ENCODE measurements at places on chromosomes 3 and 15.

DNA sequence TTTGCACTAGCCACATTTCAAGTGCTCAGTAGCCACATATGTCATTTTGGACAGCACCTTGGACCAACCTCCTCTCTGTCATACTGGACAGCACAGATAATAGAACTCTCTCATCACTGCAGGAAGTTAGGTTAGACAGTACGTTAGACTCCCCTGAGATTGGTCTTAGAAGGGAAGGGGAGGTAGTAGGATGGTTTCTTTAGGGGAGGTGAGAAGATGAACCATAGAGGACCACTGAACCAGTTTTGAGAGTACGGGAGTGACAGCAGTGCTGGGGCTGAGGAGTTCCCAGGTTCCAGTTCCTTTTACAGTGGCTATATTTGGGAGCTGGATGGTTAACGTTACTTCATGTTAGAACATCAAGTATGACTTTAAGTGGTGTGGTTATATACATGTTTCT is 7.8 kb downstream of the LRCH3 start:
- no peak for DNase-seq

DNA sequence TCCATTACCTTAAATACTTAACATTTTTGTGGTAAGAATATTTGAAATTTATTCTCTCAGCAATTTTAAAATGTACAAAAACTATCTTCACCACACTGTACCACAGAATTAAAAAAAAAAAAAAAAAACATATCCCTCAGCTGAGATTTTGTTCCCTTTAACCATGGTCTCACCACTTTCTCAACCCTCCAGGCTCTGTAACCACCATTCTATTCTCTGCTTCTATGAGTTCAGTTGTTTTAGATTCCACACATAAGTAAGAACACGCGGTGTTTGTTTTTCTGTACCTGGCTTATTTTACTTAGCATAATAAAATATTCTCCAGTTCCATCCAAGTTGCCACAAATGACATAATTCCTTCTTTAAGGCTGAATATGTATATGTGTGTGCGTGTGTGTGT is 41.5 kb downstream of the CSNK1G1 start:
- DNase-seq = no peak

- DNase-seq = no peak
Observed at GRCh38 chr15:101372960-101373525, 78.0 kb upstream of the SNRPA1 start.

DNA sequence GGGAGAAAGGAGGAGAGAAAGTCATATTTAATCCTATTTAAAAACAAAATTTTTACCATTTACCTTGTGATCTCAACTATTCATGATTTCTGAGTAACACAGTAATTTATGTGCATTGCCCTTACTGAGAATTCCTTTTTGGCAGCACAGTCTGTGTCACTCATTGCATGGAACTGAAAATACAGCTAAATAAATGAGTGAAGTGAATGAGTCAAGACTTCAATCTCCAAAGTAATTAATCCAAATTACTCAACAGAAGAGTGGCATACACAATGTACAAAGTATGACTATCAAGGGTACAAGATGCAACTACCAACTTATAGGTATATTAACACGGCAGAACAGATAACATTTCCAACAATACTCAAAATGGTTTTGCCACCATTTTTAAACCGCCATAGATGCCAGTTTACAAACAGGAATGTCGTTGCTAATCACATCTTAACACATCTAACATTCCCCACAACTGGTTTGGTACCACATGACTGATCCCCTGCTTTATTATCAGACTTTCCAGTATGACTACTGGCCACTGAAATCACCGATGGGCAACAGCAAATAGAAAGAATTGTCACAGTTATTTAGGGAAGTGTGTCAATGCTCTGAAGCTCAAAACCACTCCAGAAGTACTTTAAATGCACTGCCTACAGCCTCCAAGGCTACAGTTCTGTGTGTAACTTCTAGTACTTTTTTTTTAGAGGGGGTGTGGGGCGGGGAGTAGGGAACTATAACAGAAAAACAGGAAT is 410.4 kb downstream of the SHQ1 start:
- peak; percentile 17 for DNase-seq

DNA sequence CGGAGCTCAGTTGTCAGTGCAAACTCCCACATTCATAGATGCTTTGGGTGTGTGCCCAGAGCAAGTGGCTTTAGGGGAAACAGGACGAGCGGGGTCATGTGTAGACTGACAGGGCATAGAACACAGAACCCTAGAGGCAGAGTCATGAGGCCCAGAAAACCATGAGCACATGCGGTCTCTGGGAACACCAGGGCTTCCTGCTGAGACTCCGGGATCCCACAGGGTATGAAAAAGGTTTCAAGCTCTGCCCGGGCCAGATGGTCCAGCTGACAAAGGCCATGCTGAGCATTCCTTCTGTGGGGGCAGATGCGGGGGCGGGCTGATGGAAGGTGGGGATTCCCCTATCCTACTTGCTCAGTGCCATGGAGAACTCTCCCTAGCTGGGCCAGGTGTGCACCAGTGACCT is 44.8 kb downstream of the ROPN1B start:
- DNase-seq = no peak

DNA sequence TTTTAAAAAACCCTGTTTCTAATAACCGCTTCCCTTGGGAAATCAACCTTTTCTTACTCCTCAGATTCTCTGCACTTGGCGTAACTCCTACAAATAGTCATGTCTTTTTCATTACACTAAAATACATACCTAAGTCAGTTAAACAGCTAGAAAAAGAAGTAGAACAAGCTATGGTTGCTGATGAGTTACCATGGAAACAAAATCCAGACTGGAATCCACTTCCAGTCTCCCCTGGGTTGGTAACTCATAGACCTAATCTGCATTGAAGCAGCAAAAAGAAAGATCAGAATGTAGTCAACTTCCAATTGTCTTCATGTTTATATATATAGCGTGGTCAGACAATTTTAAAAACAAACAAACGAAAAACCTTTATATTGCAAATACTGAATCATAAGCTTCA is 260.8 kb upstream of the LRRN1 start:
- no peak for DNase-seq

- DNase-seq = peak; percentile 95
Observed at GRCh38 chr15:63497642-63498467, 6.5 kb upstream of the USP3 start.

- no peak for DNase-seq
Observed at GRCh38 chr3:126557761-126558160, 971 bp downstream of the C3orf22 start.

DNA sequence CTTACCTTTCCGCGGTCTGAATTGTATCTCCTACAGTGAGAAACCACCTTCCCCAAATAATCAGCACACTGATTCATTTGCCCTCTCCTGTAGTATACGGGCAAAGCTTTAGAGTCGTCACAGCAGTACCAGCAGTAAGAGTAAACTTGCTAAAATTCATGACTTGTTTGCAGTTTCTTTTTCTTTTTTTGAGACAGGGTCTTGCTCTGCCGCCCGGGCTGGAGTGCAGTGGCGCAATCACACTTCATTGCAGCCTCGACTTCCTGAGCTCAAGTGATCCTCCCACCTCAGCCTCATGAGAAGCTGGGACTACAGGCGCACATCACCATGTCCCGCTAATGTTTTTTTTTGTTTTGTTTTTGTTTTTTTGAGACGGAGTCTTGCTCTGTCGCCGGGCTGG is 11.9 kb downstream of the SCAMP5 start:
- peak; percentile 41 for DNase-seq

DNA sequence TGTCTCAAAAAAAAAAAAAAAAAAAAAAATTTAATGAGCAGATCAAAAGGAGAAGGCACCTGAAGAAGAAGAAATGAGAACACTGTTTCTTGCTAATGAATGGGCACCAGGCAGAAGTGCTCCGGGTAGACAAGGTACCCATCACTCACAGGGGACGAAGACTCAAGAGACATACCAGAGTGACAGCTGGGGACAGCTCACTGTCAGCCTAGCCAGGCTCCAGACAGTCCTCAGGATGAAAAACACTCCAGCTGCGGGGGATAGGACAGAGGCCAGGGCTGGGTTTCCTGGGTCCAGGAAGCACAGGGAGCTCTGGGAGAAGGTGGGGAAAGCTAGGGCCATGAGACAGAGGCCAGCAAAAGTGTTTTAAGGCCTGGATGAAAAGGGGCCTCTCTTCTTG is 48.5 kb upstream of the PARL start:
- DNase-seq = no peak

- peak; percentile 75 for DNase-seq
Observed at GRCh38 chr3:124229420-124229819, 237.5 kb upstream of the ROPN1 start.

DNA sequence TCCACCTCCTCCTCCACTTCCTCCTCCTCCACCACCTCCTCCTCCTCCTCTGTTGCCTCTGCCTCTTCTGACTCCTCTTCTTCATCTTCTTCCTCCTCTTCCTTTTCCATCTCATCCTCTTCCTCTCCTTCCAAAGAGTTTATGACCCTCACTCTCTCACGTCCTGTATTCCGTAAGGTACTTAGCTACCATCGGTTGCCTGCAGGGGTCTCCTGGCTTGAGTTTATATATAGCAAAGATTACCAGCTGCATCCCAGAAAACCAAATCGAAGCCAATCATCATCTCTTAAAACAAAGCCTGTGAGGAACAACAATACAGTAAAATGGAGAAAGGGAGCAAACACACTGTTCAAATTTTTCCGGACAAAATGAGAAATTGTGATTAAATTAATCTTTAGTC is 317.4 kb downstream of the C3orf38 start:
- no peak for DNase-seq

DNA sequence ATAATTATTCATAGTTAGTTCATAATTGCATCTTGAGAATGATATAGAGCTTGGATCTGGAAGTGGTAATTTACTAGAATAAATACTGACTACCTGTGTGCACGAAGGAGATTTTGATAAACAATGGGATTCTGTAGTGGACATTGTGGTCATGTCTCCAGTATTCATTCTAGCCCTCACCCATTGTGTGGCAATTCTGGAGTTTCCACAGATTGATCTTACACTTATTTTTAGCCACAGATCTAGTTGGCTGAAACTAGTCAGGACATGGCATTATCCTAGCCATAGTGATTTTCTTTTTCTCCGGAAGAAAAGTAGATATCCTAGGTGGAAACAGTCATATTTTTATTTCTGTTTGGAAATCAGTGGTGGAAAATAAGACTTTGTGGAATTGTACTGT is 833.1 kb downstream of the NAALADL2 start:
- no peak for DNase-seq

Measured in Kasumi-1 (cell line).